ENCODE measurements at places on chromosomes 6 and 20. TPM values are rescaled to one million over a fixed set of nuclear protein-coding genes. Genes with fewer than 3 reads are reported as not detected.

Gene GJA1
- 435 TPM for total RNA-seq

Gene TRDN
- not detected for total RNA-seq

Gene WTAP
- 82.3 TPM for total RNA-seq

Gene CAPN11
- 0.65 TPM for total RNA-seq

Gene CCN6
- total RNA-seq, result not detected

Gene COL12A1
- 19.3 TPM for total RNA-seq

Gene IP6K3
- total RNA-seq, result not detected

Gene OR2J3
- total RNA-seq, result under 0.01 TPM

Gene PKIB
- 0.33 TPM for total RNA-seq

Gene PI3
- total RNA-seq, result not detected

Gene OR2H2
- not detected for total RNA-seq

Gene ELOVL5
- total RNA-seq, result 103 TPM

Gene ALDH5A1
- total RNA-seq, result 0.98 TPM

Gene SNAP25
- not detected for total RNA-seq
